CD4-positive, alpha-beta T cell treated with Interferon alpha-2 for 1 hour (primary cell): ENCODE measurements at places on chromosomes 2 and 18.

DNA sequence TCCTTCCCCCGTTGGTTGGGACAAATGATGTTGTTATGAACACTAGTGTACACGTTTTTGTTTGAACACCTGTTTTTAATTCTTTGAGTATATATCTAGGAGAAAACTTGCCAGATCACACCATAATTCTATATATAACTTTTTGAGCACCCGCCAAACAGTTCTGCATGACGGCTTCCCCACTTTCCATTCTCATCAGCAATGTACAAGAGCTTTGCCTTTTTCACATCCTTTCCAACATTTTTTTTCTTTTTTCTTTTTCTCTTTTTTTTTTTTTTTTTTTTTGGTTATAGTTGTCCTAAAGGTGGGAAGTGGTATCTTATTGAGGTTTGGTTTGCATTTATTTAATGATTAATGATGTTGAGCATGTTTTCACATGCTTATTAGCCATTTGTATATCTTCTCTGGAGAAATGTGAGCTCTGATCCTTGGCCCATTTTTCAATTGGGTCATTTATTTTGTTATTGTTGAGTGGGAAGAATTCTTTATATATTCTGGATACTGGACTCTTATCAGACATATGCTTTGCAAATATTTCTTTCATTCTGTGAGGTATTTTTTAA is 86.9 kb upstream of the ZC3H15 start:
- no peak for DNase-seq

DNA sequence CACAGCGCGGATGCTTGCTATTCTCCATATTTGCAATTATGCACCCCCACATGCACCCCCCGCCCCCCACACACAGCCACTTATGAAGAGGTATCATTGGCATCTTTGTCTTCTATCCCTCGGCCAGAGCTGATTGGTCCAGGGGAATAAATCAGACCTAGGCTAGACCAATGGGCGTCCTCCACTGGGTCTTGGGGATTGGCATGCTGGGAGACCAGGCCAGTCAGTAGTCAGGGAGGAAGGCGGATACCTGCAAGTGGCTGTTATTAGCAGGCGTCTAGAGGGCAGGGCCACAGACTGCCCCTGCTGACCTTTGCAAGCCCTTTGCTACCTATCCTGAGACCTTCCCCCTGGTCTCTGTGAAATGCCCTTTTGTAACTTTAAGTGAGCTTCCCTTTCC is 30.0 kb downstream of the ATOH8 start:
- no peak for DNase-seq

GRCh38 chr2:2926009-2926857 is 451.4 kb downstream of the EIPR1 start:
- no peak for DNase-seq

DNA sequence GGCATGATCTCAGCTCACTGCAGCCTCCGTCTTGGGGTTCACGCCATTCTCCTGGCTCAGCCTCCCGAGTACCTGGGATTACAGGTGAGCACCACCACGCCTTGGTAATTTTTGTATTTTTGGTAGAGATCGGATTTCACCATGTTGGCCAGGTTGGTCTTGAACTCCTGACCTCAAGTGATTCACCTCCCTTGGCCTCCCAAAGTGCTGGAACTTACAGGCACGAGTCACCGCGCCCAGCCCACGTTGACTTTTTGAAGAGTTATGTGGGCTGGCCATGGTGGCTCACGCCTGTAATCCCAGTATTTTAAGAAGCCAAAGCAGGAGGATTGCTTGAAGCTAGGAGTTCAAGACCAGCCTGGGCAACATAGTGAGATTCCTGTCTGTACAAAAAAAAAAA is 20.8 kb downstream of the CCL20 start:
- DNase-seq, result no peak

DNA sequence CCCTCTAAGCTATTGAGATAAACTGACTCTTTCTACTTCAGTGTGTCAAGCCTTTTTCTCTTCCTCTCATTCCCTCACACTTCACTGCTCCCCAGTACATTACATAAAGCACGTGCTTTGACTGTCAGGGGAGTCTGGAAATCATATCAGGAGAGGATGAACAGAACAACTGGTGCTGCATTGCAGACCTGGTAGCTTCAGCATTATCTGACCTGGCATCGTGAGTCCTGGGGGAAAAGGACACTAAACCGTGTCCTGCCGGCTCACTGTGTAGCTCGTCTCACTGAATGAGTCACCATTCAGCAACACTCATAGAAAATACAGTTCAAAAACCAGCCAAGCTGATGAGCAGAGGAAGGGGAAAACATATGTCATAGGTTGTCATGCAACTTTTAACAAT is 108.5 kb upstream of the UNC80 start:
- DNase-seq, result no peak

DNA sequence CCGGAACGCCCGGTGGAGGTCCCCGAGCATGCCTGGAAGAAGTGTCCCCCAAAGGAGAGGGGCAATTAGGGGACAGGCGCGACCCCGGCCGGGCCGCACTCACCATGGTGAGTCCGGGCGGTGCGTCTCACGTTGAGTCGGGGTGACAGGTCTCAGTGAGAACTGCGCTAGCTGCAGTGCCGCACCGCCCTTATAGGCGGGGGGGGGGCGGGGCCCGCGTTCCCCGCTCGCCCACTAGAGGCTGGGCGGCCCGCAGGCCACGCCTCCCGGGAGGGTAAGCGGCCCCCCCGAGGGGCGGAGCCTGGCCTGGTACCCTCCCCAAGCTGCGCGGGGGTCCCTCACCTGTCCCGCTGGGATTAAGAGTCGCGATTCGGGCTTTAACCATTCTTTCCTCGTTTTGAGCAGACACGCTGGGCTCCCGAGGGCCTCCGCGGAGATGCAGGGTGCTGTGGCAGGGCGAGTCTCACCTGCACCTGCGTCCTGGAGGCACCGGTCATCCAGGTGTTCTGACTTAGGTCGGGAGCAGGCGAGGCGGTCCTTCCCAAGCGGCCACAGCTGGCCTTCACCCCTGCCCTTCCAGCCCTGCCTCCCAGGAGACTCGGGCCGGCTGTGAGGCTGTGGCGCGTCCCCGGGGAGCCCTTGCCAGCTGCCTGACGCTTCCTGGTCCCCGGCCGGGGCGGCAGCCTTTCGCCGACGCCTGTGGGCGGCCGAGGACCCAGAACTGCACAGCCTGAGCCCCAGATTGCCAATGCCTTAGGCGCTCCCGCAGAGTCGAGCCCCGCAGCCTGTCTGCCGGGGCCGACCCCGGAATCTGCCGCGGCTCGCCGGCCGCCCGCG is at the start of gene TUBA4A:
TSS of gene TUBA4A (minus strand) at position 166 of the 837 bp plus-strand sequence. CDS start at position 106, 60 bp downstream.
- peak; percentile 94 for DNase-seq

DNA sequence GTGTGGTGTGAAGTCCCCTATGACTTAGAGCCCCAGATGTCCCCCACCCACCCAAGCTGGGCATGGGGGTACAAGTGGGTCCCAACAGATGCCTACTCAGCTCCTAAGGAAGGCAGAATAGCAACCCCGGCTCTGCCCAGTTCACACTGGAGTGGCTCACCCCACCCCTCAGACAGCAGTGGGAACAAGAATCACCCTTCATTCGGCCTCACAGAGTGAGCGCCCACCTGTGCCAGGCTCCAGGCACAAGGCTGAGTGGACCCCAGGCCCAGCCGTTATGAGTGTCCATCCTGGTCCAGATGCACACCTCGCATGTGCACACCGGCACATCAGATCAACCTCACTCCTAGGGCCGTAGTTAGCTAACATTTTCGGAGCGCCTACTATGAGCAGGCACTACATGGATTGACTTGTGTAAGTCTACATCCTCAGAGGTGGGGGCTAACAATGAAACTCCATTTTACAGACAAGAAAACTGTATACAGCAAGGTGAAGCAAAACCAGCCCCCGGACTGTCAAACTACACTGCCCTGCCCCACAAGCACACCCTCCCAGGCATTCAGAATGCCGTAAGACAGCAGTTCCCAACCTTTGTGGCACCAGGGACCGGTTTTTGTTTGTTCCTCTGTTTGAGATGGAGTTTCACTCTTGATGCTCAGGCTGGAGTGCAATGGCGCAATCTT is 2.8 kb upstream of the ASTL start:
- no peak for DNase-seq

DNA sequence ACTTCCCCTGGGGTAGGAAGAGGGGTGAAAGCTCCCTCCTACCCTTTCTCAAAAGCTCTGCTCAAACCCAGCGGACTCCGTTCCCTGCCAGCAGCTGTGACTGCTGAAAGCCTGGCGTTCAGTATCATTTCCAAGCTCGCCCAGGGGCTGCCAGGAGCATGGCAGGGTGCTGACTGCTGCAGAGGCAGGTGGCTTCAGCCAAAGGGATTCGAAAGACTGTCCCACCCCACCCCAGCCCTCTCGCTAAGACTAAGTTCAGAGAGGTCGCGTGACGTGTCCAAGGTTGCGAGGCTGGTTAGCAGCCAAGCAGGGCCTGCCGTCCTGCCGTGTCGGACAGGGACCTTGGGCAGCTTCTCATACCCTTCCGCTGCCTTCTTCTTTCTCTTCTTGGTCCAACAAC is 72.3 kb upstream of the RAB12 start:
- no peak for DNase-seq

GRCh38 chr18:48079885-48080284 is 149.4 kb upstream of the SMAD2 start:
- DNase-seq, result no peak
